ENCODE measurements at places on chromosomes 3 and 15.

GRCh38 chr3:186746008-186746407 is 28.8 kb downstream of the KNG1 start:
- no peak for DNase-seq

- DNase-seq = no peak
These were observed 107.8 kb downstream of the ZIC4 start for GRCh38 chr3:147298511-147298982.

DNA sequence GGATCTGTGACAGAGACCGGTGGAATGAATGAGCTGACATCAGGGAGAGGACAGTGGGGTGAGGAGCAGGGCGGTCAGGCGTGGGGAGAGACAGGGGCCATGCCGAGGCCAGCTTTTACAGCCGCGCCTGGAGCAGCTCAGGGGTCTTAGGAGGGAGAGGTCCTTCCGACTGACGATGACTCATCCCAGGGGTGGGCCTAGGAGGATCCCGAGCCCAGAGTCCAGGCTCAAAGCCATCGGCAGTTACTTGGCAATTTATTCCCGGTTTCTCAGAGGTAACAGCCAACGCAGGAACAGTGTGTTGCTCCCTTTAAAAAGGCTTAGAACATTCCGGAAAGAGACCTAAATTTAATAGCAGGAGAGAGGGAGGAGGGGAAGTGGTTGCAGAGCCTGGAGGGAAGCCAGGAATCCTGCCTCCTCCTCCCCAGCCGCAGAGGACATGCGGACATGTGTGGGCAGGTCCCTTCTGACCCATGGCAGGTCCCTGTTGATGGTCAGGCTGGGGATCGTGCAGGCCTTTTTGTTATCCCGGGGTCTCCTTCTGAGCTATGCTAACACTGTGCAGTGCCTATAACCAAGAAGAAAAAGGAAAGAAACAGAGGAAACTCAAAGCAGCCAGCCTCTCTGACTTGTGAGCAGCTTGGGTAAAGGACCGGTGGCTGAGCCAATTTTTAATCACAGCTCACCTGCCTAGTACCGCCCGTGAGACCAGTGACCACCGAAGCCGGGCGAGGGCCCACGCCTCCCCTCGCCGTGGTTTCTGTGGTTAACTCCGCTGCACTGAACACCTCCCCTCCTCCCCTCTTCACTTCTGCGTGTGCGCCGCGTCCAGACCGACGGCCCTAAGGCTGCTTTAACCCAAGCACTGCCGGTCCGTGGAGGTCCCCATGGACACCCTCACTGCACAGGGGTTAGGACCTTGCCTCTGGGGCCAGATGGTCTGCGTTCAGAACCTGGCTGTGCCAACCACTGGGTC is 392.4 kb upstream of the PROK2 start:
- peak; percentile 40 for DNase-seq

GRCh38 chr3:186946756-186947375 is 16.5 kb downstream of the ST6GAL1 start:
- DNase-seq = peak; percentile 54

DNA sequence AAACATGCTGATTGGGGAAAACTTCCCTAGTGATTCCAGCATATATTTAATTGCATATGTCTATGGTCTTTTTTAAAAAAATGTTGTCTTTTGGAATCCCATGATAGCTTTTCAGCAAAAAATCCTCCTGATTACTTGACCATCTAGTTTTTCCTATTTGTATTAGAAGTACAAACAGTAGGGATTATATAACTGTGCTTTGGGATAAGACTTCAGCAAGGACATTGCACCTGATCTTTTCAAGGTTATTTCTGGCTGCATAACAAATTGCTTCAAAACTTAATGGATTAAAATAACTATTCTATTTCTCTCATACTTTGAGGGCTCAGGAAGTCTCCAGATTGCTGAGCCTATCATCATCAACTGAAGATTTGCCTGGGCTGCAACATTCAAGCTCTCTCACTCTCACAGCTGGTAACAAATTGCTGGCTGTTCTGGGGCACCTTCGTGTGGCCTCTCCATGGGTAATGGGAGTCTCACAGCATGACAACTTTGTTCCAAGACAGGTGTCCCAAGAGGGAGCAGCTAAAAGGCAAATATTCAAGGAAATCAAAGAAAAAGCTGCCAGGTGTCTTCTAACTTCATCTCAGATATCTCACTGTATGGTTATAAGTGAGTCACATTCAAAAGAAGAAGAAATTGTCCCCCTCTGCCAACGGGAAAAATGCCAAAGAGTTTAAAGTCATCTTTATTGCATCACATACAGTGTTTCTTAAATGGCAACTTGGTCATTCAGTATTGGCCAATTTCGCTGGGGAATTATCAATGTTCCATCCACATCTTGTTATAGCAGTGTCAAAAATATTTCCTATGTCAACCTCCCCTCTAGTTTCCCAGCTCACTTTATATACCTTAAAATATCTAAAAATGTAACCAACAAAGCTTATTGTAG is 644.5 kb upstream of the GRM7 start:
- no peak for DNase-seq

DNA sequence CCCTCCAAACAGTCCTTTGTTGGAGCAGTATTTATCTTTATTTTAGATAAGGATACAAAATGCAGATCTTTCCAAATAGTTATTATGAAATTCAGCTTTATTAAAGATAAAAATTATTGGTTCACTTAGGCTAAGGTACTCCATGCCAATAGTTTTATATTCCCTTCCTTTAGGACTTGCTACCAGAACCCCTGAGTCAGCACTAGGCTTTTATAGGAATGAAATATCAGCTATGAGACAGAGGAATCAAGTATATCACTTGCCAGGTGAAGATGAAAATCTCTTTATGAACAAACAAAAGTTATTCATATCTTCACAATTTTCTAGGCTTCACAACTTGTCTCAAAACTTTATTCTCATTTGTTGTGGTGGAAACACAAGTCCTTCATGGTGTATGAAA is 221.5 kb downstream of the POLQ start:
- DNase-seq = no peak

GRCh38 chr15:58967479-58967878 is 20.0 kb upstream of the RNF111 start:
- no peak for DNase-seq

GRCh38 chr15:68576235-68576892 is 2.4 kb upstream of the CORO2B start:
- DNase-seq = no peak

- DNase-seq = no peak
These were observed 374.4 kb downstream of the LPP start for GRCh38 chr3:188528396-188528795.

DNA sequence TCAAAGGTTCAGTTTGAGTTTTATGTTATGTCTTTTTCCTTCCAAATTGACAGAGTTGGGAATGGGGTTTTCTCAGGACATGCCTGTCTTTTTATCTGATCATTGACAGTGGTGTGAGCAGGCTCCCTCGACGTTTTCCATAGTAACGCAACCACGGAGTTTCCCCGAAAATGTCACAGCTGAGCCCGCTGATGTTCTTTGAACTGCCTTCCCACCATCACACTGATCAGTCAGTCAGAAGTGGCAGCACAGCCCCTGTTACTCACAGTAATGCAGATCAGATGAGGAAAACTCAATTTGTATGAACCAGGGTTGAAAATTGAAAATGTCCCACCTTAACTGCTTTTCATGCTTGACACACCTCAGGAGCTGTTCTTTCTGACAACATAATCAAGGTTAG is 210.4 kb downstream of the NECTIN3 start:
- no peak for DNase-seq

- no peak for DNase-seq
These were observed 3.0 kb upstream of the LPP start for GRCh38 chr3:188150982-188151381.

DNA sequence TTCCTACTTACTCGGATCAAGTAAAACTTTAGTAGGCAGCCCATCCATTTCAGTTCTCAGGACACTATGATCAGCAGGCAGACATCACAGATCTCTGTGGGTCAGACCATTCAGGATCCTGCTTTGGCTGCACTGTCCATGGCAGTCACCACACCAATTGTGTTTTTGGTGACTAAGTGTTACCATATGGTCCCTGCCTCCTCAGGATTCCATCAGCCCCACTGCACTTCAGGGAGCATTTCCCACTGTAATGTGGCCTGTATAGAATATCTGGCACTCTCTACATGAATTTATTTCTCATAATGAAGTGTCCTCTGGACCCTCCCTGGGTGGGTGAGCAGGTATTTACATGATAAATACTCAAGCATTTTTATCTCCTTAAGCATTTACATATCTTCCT is 41.3 kb downstream of the ZNF445 start:
- no peak for DNase-seq

DNA sequence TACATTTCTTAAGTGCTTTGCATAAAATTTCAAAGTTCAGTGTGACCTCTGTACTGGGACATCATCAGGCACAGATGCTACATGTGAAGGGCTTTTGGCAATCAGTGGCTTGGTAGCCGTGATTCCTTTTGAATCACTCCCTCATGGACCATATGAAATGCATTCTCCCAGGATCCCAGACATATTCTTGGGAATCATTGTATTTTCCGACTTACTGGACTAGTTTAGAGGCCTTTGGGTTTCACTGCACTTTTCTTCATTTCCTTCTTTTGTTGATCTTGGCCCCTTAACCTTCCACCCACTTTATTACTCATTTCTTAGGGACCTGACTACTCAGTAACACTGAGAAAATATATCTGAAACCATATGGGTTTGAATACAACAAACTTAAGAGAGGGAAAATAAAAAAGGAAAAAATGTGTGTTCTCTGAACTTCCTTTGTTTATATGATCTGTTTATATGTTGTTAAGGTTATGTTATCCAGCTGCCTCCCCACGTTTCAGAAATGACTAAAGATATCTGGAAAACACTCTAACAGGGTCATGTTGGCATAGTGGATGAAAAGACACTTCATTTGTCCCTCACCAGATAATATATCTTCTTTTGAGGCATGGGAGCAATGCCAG is 35.1 kb downstream of the HMG20A start:
- no peak for DNase-seq

DNA sequence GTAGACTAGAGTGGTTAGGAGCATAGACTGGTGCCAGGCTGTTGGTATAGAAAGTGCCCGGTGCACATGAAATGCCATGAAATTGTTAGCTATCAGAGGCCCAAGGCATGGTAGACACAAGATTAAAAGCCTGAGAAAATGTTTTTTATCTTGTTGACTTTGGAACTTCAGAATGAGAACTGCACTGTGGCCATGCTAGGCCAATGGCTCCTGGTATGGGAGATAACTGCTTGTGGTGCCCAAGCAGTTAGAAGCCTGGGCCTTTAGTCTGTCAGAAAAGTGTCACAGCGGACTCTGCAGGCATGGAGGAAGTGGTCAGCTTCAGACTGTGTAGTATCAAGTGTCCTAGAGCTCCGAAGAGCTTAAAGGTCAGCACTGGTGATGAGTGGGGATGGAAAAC is 11.9 kb downstream of the FYCO1 start:
- no peak for DNase-seq

- no peak for DNase-seq
These were observed 174.5 kb upstream of the WNT5A start for GRCh38 chr3:55661571-55661970.

DNA sequence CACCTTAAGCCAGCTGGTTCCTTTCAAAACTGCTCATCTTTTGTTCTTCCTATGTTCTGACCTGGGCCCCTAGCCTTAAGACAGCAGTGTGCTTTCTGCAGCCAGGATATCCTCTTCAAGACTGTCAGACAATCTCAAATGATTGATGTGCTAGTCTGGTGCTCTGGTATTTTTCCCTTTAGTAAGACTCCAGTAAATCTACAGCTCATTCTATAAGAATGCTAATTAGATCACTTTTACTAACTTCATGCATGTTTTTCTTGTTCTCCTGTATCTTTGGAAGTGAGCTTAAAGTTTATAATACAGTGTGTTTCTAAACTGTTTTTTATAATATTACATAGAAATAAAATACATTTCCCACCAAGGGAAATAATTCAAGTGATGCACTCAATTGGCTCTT is 220.9 kb upstream of the NANOGP8 start:
- DNase-seq = no peak

DNA sequence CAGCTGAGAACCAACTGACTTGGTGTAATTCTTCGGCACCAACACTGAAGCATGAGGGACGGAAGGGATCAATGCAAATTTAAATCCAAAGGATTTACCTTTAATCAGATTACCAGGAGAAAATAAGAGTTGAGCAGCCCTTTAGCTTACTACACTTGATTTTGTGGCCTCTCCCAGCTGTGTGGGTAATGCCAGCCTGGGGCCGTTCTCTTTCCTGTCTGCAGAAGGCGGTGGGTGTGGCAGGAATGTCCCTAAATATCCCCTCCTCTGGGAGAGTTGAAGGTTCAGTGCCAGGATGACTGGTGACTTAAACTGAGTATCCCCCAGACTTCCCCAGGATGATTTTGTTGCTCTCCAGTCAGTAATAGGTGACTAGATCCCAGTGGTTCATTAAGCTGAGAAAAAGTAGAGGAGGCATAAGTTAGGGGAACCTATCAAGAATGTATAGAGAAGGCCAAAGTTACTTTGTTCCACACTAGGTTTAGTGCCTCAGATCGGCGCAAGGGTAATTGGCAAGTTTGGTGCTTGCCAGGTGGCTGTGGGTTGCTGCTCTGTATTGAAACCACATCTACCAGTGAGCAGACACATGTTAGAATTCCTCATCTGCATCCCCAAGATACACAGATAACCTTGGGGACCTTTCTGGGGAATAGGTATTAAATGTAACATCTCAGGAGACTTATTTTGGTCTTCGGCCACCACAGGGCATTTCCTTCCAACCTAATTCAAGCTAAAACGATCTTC is 23.1 kb downstream of the MAPKBP1 start:
- DNase-seq = no peak

GRCh38 chr3:99700631-99701268 is 62.4 kb downstream of the COL8A1 start:
- no peak for DNase-seq

DNA sequence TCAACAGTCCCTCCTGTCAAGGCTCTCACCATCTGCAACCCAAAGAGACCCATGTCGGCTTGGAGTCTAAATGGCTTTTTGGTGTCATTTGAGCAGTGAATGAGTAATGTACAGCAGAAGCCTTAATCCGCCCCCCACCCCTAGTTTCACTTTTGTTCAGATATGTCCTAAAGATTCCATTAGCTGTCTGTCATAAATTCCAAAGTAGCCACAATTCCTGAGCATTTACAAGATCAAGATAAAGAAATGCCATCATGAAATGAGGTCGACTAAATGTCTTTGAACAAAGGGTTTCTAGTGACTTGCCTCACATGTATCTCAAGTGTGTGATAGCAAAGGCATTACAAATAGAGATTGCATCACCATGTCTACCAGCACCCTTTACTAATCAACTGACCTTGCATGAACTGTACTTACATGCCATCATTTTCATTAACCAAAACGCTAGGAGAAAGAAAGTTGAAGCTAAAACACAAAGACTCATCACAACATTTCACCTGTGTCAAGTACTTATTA is 123.8 kb upstream of the PHLDB2 start:
- DNase-seq = no peak

DNA sequence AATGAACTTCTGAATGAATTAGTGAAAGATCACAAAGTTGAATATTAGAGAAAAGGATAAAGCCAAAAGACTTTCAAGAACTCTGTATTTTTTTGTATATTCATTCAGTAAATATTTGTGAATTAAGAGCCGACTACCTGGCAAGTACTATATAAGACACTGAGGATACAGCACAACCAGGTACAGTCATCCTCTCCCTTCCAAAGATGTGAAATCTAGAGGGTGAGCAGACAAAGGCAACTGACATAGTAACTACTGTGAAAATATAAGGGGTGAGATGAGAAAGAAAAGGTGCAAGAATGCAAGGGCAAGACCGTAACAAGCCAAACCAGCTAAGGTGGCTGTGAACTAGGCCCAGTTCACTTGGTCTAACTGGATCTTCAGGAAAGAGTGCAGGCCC is 974.6 kb upstream of the CFAP20DC start:
- no peak for DNase-seq

Measured in GM20000 (cell line).